ENCODE measurements at places on chromosomes 2 and 18.

GRCh38 chr2:71122387-71123298, 7.4 kb downstream of the MCEE start:
- no peak for DNase-seq

GRCh38 chr2:212359425-212360067, 179.1 kb downstream of the ERBB4 start:
- DNase-seq, result no peak

GRCh38 chr18:42112657-42113420, 157.8 kb downstream of the PIK3C3 start:
- no peak for DNase-seq

DNA sequence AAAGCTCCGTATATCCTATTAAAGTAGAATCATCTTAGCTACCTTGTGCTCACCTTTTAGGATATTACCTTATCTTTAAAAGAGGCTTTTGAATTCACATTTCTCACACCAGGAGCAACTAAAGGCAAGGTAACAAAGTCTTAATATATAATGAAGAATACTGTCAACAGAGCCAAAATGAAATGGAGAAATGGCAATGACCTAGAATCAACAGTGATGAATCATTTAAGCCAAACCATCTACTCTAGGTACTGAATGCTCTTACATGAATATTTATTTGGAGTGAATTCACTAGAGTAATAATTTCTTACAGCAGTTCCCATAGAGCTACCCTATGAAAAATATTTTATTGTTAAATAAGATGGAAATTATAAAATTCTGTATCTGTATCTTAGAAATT, 421.0 kb downstream of the RND3 start:
- DNase-seq, result no peak

DNA sequence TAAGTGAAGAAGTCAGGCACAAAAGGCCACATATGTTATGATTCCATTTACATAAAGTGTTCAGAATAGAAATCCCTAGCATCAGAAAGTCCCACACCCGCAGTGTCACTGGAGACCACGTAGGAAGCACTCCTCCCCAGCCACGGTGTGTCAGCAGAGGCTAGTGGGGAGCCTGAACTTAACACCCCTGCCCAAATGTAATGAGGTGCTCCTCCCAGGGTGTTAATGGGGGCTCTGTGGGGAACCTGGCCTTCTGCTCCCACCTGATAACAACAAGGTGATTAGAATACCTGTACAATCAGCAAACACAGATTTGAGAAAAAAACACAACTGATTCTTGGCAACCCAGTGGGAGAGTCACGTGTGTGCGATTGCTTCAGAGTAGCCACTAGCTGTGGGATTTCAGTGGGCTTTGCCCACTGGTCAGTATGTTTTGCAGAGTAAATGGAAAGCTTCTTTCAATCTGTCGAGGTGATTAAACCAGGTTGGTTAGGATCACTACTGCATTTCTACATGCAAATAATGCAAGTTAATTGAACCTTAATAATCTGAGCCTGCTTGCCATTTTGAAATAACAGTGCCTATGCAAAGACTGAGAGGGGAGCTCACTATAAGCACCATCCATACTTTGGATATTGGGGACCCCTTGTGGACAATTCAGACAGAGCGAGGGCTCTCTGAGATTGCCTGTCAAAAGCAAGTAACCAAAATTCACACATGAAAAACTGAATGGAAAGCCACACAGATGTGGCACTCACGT, 20.6 kb upstream of the ATRAID start:
- DNase-seq, result no peak

DNA sequence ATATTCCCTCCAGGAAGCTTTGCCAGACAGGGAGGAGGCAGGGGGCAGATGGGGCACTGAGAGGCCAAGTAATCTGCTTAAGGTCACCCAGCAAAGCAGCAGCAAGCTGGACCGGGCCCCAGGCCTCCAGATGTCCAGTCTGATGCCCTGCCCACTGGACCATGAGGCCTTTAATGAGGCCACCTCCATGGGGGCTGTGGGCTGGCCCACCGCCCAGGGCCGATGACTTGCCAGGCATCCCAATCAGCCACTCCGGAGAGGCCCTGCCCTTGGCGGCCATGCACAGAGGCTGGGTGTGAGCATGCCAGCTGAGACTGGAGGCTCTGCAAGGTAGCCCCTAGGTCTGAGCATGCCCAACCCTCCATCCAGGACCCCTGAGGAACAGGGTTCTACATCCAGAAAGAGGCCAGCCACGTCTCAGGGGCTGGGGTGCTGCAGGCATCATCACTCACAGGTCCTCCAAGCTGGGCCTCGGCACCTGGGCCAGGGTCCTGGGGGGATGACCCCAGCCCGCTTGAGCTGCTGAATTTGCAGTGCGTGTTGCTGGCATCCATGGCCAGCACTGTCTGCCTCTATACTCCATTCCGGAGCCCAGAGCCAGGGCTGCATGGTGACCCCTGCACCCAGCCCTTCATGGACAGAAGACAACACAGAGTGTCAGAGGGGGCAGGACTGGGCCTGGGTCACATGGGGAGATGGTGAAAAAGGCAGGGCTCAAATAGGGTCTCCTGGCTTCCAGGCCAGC, 164.2 kb downstream of the INHBB start:
- DNase-seq, result no peak

GRCh38 chr2:112762276-112762675, 2.1 kb downstream of the CKAP2L start:
- no peak for DNase-seq

DNA sequence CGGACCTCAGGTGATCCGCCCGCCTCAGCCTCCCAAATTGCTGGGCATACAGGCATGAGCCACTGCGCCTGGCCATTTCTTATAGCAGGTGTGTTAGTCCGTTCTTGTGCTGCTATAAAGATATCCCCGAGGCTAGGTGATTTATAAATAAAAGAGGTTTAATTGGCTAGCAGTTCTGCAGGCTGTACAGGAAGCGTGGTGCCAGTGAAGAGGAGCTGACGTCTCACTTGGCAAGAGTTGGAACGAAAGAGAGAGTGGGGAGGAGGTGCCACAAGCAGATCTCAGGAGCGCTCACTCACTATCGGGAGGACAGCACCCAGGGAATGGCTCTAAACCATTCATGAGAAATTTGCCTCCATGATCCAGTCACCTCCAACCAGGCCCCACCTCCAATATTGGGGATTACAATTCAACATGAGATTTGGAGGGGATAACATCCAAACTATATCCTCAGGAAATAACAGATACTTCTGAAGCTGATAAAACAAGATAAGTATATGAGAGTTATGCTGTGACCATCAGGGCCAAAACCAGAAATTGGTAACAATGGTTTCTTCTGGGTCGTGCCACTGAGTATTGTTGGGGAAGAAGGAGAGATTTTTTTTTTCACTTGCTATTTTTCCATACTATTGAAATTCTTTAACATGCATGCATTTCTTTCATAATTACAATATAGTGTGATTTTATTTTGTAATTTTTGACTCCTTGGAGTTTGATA, 7.4 kb upstream of the RMC1 start:
- DNase-seq, result no peak

GRCh38 chr2:229715895-229716507, 1.6 kb upstream of the DNER start:
- no peak for DNase-seq

DNA sequence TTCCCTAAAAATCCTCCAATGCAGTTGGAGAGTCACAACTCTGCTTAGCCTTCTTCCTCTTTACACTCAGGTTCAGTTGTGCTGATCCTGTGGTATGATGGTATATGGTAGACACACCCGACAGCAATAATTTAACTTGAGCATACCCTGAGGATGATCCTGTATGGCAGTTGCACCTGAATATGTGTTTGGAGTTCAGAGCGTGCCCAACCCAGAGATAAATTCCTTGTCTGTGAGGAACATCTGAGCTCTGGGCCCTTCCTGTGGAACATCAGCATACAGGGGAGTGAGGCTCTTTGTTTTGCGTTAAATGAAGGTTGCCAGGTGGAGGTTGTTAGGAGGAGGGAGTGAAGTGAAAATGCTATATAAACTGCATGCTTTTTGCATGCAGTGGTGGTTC, 187.7 kb downstream of the MYO3B start:
- no peak for DNase-seq

DNA sequence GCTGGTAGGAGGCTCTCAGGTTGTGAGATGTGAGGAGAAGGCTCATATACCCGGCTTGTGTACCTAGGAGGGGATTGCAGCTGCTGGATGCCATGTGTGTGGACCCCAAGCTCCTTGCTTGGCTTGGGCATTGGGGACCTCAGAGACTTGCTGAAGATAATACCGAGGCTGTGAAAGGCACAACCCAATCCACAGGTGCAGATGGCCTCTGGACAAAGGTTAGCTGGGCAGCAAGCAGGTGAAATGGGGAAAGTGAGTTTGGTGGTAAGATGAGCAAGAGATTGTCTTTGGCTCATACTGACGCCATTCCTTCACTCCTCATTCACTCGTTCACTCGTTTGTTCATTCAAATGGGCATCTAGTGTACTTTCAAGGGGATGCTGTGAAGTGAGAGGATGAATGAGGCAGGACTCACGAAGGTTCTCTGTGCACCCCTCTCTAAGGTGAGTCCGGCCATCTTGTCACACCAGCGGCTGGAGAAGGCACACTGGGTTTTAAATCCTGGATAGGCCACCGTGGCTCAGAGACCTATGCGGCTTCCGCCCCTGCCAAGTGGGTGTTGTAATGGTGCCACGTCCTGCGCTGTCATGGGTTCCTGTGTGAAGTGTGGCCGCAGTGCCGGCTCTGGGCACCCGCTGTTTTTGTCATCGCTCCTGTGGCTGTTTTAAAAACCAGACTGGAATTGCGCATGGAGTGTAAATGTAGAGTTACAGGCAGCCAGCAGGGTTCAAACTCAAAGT, 13.7 kb downstream of the FBLN7 start:
- peak; percentile 32 for DNase-seq

DNA sequence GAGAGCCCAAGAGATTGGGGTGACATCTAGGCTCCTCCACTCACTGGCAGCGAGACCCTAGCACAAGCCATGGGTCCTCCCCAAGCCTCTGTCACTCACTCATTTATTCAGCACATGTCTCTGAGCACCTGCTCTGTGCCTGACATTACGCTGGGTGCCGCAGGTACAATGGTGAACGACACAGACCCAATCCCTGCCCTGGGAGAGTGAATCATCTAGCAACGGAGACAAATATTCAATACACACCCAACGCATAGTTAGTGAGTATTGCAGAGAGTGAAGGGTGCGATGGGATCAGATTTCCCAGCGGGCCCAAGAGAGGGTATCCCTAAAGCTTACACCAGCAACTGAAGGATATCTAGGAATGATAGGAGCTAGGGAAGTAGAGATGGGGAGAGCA, 45.5 kb downstream of the ZFP36L2 start:
- DNase-seq, result no peak

- DNase-seq, result no peak
These were observed 43.3 kb downstream of the TIMM21 start for GRCh38 chr18:74191577-74191976.

GRCh38 chr2:30255466-30256408, 24.4 kb downstream of the LBH start:
- DNase-seq, result peak; percentile 71

DNA sequence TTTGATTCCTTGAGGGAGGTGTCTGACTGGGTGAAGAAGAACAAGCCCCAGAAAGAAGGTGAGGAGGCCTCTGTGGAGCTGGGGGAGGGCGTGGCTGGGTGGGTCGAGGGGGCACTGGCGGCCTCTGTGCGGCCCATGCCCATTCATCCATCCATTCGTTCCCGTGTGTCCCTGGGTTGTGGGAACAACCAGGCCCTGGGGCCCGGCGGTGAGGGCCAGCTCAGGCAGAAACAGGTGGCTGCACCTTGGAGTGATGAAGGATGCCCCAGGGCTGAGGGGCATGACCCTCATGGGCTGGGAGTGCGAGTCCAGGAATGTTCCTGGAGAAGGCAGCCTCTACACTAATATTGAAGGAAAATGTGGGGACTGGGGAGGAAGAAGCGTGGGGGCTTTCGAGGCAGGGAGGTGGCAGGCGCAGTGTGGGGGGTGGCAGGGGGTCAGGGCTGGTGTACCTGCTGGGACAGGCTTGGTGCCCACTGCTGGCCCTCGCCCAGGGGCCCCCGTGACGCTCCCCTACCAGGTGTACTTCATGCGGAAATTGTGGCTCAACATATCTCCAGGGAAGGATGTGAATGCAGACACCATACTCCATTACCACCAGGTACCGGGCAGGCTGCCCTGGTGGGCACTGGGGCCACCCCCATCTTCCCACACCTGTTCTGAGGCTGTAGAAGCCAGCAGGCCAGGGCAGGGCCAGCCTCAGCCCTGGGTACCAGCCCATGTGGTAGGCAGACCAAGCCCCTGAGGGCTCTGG, 11.2 kb upstream of the GPR17 start:
- no peak for DNase-seq

DNA sequence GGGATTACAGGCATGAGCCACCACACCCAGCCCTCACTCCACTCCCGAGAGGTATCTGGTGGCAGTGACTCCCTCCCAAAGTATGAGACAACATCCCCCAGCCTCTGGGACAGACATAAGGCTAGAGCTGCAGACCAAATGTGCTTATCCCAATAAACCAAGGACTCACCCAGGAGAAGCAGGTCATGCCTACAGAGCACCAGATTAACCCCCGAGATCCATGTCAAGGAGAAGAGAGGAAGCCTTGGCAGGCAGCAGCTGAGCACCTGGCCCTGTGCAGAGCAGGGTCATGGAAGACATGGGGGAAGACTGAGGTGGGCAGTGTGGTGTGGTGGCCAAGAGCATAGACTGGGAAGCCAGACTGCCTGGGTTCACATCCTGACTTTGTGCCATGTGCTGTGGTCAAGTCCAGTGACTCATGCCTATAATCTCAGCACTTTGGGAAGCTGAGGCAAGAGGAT, 7.2 kb downstream of the RAB11FIP5 start:
- DNase-seq, result no peak

DNA sequence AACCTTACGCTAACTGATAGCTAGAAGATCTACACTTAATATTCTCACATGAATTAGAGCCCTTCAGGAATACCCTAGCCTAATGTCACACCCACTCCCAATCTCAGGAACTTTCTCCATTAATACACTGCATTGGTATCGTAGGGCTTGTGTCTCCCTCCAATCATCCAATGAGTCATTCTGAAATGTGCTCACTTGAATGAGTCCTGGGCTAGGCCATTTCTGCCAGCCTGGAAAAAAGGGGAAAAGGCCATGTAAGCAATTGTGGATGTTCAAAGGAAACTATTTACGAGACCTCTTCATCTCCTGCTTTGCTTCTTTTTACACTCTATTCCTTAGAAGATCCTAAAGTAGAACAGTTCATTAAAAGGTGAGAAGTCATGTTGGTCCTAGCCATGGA, 18.8 kb downstream of the ZEB2 start:
- DNase-seq, result no peak

DNA sequence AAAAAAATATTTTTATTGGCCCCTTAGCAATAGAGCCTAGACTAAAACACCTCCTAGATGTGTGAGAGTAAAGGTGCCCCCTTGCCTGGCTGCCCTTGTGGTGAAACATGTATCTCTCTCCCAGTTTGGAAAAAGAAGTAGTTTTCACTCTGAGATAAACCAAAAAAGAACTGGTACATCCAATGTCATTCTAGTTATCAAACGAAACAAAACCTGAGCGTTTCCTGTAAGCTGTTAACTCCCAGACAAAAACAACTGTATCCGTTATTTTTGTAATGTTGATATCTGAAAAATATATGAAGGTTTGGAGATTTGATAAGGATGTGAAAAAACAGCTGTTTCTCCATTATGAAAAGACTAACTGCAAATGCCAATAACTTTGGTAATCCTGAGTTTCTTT, 24.3 kb downstream of the HEATR5B start:
- DNase-seq, result no peak

Measured in activated CD8-positive, alpha-beta memory T cell treated with anti-CD3 and anti-CD28 coated beads for 24 hours (primary cell).